ENCODE measurements at places on chromosomes 7 and 10. TPM values are rescaled to one million over a fixed set of nuclear protein-coding genes. Genes with fewer than 3 reads are reported as not detected.

Gene BLNK
- total RNA-seq = 9.5 TPM

Gene ARMC3
- total RNA-seq = 0.97 TPM

GRCh38 chr7:39607865-39608264 lies 15.5 kb upstream of the RALA start:
- DNase-seq = no peak
- peaks cover 56% of the 10 kb centered on the region for H3K4me1 ChIP-seq
- H3K36me3 ChIP-seq = no peaks in the 10 kb centered on the region
- peak overlapping the region; percentile 43 for H3K27ac ChIP-seq
- no peak overlapping the region for H3K4me3 ChIP-seq

GRCh38 chr7:10138087-10138854 lies 835.4 kb upstream of the PHF14 start:
- H3K4me3 ChIP-seq = no peak overlapping the region
- no peak for DNase-seq
- peaks cover 8% of the 10 kb centered on the region for H3K4me1 ChIP-seq
- no peak overlapping the region for H3K27ac ChIP-seq
- H3K27me3 ChIP-seq = no peaks in the 10 kb centered on the region
- H3K36me3 ChIP-seq = no peaks in the 10 kb centered on the region

- H3K4me3 ChIP-seq = no peak overlapping the region
- no peaks in the 10 kb centered on the region for H3K27me3 ChIP-seq
- DNase-seq = no peak
- H3K4me1 ChIP-seq = peaks cover 39% of the 10 kb centered on the region
Observed at GRCh38 chr7:123208793-123209192, 9.0 kb upstream of the SLC13A1 start.

DNA sequence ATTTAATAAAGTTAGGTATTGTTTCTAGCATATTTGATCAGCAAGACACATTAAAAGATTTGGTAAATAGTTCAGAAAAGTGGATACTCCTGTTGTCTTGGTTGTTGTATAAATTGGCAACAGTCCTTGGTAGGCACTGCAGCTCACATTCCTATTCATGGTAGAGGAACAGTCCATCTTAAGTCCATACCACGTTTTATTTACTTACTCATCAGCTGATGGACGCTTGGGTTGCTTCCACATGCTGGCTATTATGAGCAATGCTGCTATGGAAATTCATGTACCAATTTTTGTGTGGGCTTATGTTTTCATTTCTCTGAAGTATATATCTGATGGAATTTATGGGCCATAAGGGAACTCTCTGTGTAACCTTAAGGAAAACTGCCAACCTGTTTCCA lies 43.3 kb downstream of the C10orf120 start:
- no peak for DNase-seq
- H3K27me3 ChIP-seq = peaks cover 87% of the 10 kb centered on the region
- no peaks in the 10 kb centered on the region for H3K4me1 ChIP-seq
- no peak overlapping the region for H3K27ac ChIP-seq
- no peaks in the 10 kb centered on the region for H3K36me3 ChIP-seq

GRCh38 chr10:44858988-44859387 lies 52.1 kb upstream of the TMEM72 start:
- no peak for DNase-seq
- H3K27ac ChIP-seq = no peak overlapping the region
- H3K4me1 ChIP-seq = peaks cover 6% of the 10 kb centered on the region
- H3K4me3 ChIP-seq = no peak overlapping the region
- peaks cover under 1% of the 10 kb centered on the region for H3K36me3 ChIP-seq

DNA sequence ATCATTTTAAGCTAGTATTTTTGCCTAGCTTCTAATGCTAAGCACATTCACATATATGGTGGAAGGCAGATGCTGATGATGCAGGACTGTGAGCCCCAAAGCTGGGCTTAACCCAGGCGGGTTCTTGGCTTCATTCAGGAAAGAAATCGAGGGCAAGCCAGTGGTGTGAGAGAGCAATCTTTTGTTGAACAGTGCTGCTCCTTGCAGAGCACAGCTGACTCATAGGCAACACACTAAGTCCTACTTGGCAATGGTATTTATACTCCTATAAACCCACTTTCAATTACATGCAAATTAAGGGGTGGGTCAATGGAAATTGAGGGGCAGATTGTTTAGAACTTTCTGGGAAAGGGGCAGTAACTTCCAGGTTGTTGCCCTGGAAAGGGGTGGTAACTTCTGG lies 42.0 kb upstream of the CELF2 start:
- H3K4me3 ChIP-seq = no peak overlapping the region
- no peak for DNase-seq
- H3K27me3 ChIP-seq = peaks cover 12% of the 10 kb centered on the region
- H3K36me3 ChIP-seq = no peaks in the 10 kb centered on the region
- no peaks in the 10 kb centered on the region for H3K4me1 ChIP-seq
- H3K27ac ChIP-seq = no peak overlapping the region

DNA sequence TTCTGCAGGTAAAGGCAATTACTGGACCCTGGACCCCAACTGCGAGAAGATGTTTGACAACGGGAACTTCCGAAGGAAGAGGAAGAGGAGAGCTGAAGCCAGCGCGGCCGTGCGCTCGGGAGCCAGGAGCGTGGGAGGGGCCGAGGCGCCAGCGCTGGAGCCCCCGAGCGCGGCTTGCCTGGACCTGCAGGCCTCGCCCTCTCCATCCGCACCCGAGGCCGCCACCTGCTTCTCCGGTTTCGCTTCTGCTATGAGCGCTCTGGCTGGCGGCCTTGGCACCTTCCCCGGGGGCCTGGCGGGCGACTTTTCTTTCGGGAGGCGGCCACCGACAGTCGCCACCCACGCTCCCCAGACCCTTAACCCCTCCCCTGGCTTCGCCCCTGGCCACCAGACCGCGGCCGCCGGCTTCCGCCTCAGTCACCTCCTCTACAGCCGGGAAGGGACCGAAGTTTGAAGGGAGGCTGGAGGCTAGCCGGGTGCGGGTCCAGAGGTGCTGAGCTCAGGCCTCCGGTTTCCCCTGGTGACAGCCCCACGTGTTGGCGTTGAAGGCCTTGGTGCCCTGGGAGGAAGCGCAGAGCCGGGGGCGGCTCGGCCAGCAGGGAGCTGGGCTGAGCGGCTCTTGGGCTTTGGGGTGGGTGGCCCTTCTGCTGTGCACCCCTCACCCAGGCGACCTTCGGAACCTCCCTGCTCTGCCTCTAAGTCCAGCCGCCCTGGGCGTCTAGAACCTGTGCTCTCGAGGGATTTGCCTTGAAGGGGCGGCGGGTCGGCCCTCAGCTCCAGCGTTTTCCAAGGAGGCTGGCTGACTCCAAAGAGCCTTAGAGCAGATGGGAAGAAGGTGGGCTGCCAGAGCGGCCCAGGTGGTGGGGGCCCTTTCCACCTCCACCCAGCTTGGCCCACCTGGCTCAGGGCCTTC lies 1.8 kb downstream of the FOXI2 start:
- H3K4me1 ChIP-seq = no peaks in the 10 kb centered on the region
- no peak for DNase-seq
- H3K36me3 ChIP-seq = peaks cover 4% of the 10 kb centered on the region
- H3K27me3 ChIP-seq = peaks cover 14% of the 10 kb centered on the region
- no peak overlapping the region for H3K4me3 ChIP-seq

DNA sequence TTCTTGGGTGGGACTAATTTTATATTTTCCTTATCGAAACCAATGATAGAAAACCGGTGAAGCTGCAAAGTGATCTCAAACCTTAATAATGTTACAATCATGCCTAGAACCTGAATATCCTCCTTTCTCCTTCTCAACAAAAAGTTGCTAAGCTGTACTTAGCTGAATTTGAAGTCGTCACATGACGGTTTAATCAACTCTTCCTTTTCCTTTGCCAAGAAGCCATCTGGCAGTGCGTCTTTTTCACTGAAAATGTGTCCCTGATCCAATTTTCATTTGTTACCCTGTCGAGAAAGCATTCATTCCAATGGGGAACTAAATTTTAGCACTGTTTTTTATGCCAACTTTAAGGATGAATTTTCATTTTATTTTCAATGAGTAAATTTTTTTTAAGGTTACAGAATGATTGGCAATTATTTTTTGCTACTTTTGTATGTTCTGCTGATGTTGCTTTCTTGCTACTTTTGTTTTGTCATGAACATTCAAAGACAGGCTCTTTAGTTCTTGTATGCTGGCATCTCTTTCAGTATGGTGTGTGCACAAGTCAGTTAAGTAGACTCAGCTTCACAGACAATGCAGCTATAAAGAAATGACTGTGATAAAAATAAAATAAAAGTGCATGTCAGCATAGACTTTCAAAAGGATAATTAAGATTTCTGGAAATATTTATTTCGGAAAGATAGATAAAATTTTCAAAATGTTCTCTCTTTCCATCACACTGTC lies 980.0 kb downstream of the DNAJB9 start:
- no peak overlapping the region for H3K4me3 ChIP-seq
- no peaks in the 10 kb centered on the region for H3K27me3 ChIP-seq
- no peak overlapping the region for H3K27ac ChIP-seq

DNA sequence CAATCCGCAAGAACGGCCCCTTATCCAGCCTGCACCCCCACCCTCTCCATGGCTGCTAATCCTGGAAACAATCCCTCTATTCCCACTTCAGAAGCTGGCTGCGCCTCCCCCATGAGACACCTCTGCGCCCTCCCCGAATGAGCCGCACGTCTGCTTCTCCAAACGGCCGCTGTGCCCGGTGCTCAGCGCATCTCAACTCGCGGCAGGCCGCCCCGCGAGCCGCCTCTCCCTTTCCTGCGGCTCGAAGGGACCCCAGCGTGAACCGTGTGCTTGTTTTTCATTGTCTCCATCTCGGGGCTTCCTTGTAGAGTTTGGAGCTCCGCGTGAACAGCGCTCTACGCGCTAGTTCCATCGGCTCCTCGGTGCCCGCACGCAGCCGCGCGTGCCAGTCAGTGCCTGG lies 20.8 kb upstream of the FXYD4 start:
- peak overlapping the region; percentile 66 for H3K4me3 ChIP-seq
- no peaks in the 10 kb centered on the region for H3K27me3 ChIP-seq
- no peak for DNase-seq

DNA sequence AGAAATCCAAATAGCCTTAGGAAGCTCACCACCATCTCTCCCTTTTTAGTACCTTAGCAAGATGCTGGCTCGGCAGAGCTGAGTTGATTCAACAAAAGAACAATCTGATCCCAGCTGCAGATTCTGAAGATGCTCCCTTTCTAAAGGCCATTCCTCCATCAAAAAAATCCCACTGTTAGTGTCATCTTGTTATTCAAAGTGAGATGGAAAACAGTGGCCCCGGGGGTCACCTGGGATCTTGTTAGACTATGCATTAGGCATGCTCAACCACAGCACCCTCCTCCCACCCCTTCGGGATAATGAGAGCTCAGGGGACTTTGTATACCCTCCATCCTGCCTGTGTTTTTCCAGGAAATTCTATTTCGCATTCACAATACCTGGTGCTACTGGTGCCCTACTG lies 2.4 kb downstream of the NCAPG2 start:
- no peak overlapping the region for H3K27ac ChIP-seq
- no peaks in the 10 kb centered on the region for H3K27me3 ChIP-seq
- H3K36me3 ChIP-seq = peaks cover 30% of the 10 kb centered on the region

DNA sequence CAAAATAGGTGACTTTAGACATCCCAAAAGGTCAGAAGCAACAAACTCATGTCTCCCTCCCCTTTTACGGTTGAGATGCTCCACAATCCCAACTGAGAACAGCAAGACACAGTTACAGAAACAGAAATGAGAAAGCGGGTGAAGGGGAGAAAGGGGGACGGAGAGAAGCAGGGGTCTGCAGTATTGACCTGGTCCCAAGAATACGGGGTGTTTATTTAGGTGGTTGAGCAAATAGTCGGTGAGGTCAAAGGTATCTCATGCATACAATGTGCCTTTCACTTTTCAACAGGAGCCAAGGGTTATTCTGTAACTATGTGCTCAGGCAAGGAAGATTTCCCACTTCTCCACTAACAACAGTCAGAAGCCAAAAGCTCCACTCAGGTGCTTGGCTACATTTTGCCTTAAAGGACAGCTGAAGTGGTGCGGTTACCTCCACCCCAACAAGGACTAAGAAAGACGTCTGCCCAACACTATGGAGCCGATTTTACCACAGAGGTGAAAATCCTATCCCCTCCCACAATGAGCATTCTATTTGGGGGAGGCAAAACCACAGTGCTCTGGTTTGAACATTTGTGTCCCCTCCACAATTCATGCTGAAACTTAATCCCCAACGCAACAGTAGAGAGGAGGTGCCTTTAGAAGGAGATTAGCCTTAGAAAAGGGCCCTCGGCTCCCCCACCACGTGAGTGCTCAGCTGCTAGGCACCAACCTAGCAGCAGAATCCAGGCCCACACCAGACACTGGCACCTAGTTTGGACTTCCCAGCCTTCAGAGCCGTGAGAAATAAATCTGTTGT lies 77.9 kb downstream of the PARD3 start:
- H3K4me1 ChIP-seq = peaks cover 61% of the 10 kb centered on the region
- DNase-seq = no peak
- H3K27me3 ChIP-seq = no peaks in the 10 kb centered on the region
- peak overlapping the region; percentile 77 for H3K27ac ChIP-seq

Data from Calu3 (cell line).